ENCODE measurements at places on chromosomes 4 and X.

GRCh38 chr4:3792813-3793212 is 26.6 kb downstream of the ADRA2C start:
- peak; percentile 16 for DNase-seq

DNA sequence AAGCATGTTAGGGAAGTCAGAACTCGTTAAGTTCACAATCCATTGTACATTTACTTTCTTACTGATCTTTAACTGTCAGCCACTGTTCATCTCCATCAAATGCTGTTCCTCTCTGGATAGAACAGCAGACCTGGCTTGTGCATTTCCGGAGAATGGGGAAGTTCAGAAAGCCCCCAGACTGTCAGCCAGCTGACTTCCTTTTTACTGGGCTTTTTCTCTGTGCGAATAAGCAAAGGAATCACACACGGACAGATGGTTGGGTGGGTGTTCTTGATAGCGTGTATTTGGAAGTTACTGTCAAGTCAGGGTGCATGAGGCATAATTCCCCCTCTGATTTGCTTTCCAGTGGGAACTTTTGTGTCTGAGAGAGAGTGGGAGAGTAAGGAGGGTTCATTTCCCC is 56.8 kb downstream of the TSPAN7 start:
- DNase-seq = no peak

GRCh38 chr4:138686106-138686835 is 329.3 kb upstream of the NOCT start:
- DNase-seq = no peak

- no peak for DNase-seq
Measured at GRCh38 chr4:162015090-162015489, 148.7 kb downstream of the FSTL5 start.

GRCh38 chr4:1522606-1523005 is 116.4 kb upstream of the NKX1-1 start:
- DNase-seq = no peak

- DNase-seq = no peak
Measured at GRCh38 chr4:74967324-74967723, 34.4 kb downstream of the PARM1 start.

DNA sequence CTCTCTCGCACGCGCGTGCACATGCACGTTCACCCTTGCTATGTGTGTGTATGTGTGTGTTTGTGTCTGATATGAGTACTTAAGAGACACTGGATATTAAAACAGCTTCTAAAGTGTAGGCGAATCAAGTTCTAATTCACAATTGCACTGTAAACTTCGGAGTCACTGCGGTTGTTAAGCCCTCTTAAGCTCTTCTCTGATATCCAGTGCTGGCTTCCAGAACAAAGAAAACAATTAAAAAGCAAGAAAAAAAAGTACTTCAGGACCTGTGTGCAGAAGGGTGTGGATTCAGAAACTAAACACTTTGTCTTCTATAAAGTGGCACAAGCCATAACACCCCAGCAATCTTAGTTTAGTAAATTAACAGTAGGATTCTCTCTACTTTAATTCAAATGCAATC is 300.2 kb downstream of the PCDH7 start:
- no peak for DNase-seq

- peak; percentile 42 for DNase-seq
Measured at GRCh38 chr4:26248647-26249046, 72.2 kb upstream of the RBPJ start.

DNA sequence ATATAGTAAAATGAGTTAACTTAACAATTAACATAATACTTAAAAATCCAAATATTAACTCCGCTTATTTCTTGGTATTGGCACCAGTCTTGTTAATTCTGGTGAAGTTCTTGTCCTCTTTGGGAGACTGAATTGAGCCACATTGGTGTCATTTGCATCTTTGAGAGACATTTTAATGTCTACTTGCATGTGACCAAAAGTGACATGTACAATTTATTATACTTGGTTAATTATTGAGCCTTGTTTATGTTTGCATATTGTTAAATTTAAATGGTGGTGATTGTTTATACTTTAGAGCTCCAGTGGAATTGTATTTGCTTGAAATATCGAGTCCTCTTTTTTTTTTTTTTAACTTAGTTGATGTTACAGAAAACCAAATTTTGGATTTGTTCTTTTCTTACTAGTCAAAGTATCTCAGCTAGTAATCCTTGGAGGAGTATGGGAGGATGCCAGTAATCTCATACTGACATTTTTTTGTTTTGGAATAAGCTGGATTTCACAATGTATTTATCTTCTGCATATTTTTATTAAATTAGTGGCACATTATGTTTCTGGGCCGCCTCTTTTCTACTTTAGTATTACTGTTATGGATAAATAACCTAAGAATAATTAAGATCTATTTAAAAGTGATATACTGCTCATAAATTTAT is 3.9 kb downstream of the SPCS3 start:
- DNase-seq = no peak

GRCh38 chrX:37075892-37076595 is 67.9 kb downstream of the FAM47C start:
- DNase-seq = no peak

DNA sequence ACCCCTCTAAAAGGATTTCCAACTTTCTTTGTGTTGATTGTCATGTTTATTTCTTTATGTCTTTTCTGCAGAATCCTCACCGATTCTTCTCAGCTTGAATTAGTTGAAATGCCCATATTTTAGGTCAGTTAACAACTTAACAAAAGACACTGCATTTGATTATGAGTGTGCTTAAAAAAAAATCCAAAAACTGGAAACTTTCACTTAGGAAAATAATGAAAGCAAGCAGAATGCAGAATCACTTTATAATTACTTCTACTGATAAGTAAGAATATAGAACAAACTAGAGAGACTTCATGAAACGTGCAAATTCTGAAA is 111.0 kb upstream of the PTPN13 start:
- no peak for DNase-seq

DNA sequence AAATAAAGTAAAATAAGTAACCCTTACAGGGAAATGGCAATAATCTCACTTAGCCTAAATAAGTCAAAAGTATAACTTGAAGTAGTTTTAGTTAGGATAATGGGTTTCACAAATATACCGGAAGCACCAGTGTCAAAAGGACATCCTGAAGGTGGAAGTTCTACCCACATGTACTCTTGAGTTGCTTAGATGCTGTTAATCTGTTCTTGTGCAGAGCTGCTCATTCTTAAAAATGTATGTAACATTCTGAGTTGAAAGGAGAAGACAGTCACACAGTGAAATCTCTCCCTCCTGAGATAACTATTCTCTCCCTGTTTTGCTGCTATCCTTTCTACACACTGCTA is 11.2 kb upstream of the CCNG2 start:
- DNase-seq = no peak

DNA sequence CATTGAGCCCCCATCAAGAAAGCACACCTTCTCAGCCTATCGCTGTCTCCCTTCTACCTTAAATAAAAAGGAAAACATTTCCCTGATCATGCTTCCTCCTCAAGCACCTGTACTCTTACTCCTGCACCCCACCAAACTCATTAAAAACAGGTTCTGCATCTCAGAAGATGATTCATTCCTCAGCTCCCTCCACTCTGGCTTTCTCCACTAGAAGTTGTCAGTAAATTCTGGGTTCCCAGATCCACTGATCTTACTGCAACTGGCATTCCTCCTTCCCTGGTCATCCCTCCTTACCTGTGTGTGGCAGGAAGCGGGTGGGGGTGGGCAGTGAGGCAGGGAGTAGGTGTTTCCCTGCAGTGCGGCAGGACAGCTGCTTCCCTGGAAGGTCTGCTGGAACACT is 108.8 kb downstream of the GPR143 start:
- DNase-seq = no peak

GRCh38 chr4:150744570-150744969 is 162.6 kb downstream of the MAB21L2 start:
- no peak for DNase-seq

- no peak for DNase-seq
Measured at GRCh38 chrX:50333308-50333707, 128.7 kb downstream of the CCNB3 start.

DNA sequence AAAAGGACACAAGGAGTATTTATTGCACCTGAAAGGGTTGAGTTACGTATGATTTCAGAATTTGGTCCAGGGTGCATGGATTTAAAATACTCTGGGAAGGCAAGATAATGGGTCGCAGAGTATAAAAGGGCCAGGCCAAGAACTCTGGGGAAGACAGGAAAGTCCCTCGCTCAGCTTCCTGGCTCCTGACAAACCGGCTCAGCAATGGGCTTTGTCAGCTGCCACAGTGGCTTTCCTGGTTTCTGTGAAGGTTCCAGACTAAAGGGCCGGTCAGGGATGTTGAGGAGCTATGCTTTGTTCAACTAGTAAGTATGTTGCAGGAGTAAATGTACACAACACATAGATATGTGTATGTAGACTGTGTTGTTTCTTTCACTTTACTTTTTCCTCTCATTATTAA is 154.4 kb upstream of the ETNPPL start:
- DNase-seq = no peak

GRCh38 chrX:23727206-23727605 is 15.9 kb downstream of the ACOT9 start:
- no peak for DNase-seq

- peak; percentile 44 for DNase-seq
Measured at GRCh38 chrX:43968359-43968781, 4.8 kb downstream of the NDP start.

GRCh38 chrX:72123471-72124185 is 8.1 kb downstream of the RTL5 start:
- DNase-seq = no peak

- no peak for DNase-seq
Measured at GRCh38 chr4:176963121-176963520, 170.4 kb upstream of the VEGFC start.

DNA sequence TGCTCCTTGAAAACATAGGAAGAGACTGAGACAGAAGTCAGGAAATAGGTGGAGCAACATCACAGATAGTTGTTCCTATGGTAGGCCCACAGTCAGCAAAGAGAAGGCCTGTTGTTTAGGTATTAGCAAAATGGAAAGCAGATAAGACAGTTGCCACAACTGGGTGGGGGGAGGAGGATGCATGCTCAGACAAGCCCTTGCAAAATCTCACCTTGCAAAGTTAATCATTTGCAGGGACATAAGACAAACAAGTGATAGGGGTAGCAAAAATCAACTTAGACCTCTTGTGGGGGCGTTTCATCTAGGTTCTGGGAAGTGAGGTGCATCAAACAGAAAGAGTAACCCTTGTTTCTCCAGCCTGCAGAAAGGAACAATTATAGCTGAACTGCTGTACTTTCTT is 30.7 kb downstream of the SERPINA7 start:
- DNase-seq = no peak

GRCh38 chr4:32890398-32890797 is 2170.2 kb downstream of the PCDH7 start:
- no peak for DNase-seq

DNA sequence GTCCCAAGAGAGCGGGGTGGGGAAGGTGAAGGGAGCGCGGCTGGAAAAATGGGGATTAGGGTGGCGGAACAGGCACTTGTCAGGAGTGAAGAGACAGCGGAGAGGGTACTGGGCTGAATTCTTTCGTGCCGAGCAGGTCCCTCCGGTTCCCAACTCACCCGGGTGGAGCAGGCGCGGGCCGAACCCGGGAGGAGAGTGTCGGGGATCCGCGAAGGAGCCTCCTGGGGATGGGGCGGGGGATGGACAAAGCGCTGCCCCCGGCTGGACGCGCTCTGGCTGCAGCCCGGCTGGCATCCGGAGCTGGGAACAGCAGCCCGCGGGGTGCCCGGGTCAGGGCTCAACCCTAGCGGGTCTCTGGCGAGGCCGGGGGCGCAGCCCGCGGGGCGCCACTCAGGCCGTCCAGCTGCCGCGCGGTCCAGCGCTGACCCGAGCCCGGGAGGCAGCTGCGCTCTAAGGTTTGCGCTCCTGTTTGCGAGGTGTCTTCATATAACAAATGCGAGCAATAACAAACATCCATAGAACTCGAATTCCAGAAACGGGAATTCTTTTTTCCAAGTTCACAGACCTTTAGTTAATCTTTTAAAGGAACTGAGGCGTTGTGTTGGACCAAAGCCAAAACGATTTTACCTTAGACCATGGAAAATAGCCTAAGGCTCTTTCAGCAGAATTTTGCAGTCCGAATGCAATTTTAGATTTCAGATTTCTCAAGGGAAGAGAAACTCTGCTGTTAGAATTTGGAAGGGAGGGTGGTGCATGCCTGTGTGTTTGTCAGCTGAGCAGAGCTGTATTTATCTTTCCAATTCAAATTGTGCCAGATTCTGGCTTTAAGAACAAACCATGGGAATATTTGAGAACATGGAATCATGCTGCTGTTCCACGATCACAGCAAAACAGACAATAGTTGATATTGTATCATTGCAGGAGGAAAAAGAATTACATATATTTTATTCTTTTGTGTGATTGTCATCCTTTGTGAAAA is 744 bp downstream of the NPY5R start:
- no peak for DNase-seq

DNA sequence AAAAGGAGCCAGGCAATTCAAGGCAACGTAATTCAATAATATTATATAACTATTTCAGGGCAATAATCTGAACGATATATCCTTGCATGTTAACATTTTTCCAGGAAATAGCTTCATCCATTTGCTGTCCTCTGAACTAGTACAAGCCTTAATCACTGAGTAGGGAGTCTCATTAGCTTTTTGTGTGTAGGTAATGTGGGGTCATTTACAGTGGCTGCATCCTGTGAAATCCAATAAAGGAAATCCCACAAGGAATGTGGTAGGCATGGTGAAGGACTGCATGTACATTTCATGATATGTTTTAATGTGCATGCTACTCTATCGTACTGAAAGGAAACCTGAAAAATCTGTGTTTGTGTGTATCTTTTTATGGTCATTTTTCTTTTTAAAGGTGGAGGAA is 103.5 kb downstream of the SLC4A4 start:
- DNase-seq = no peak

GRCh38 chr4:156388826-156389225 is 435.2 kb upstream of the CTSO start:
- no peak for DNase-seq

GRCh38 chr4:98564852-98565251 is 93.6 kb downstream of the TSPAN5 start:
- no peak for DNase-seq

- no peak for DNase-seq
Measured at GRCh38 chr4:94636004-94636403, 121.8 kb upstream of the BMPR1B start.

GRCh38 chr4:188783606-188784160 is 644.4 kb downstream of the TRIML1 start:
- no peak for DNase-seq

GRCh38 chr4:128379860-128380259 is 92.2 kb upstream of the PGRMC2 start:
- peak; percentile 26 for DNase-seq

DNA sequence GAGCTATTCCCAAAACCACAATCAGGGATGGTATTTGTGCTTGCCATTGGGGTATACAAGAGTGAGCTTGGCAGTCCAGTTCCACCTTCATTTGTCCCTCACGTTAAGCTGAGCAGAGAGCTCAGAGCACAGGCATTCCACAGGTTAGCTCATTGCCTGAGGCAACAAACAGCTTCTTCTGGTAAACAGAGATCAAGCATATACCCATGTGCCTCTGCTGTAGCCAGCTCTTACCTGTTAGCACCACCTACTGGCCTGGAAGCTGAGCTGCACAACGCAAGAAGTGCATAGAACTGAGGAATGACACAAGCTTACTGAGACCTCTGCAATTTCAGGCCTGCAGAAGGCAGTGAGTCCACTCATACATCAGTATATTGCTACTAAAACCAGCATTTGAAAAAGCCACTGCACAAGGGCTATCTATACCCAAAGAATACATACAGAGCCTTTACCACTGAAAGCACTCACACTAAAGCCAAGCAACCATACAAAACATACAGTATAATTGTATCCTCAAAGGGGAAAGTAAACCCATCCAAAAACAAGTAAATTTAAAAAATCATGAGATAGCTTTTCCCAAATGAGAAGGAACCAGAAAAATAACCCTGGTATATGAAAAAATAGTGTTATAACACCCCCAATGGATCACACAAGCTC is 258.3 kb upstream of the GABRA2 start:
- peak; percentile 16 for DNase-seq

GRCh38 chr4:8077181-8078108 is 81.2 kb downstream of the ABLIM2 start:
- DNase-seq = no peak

Data from cerebellar cortex (tissue), 1 donor.